ENCODE measurements at places on chromosomes 7 and 10. TPM values are rescaled to one million over a fixed set of nuclear protein-coding genes. Genes with fewer than 3 reads are reported as not detected.

The IFIT3 gene
- 4.5 TPM for total RNA-seq

The LRMDA gene
- 70.7 TPM for total RNA-seq

The SLC13A1 gene
- not detected for total RNA-seq

The ECHDC3 gene
- total RNA-seq = 8.5 TPM

The MRPL32 gene
- total RNA-seq = 99.9 TPM

The NKX6-2 gene
- total RNA-seq = not detected

The C10orf62 gene
- not detected for total RNA-seq

The TAX1BP1 gene
- 269 TPM for total RNA-seq

The FMC1 gene
- total RNA-seq = 17.8 TPM

The ANKRD1 gene
- total RNA-seq = not detected

The ATRNL1 gene
- 41.9 TPM for total RNA-seq

The MOSPD3 gene
- 16.7 TPM for total RNA-seq

The KDM7A gene
- total RNA-seq = 9.0 TPM

The GRM3 gene
- not detected for total RNA-seq

The ANKRD30A gene
- total RNA-seq = not detected

The FANK1 gene
- 1.6 TPM for total RNA-seq

The AKR1D1 gene
- total RNA-seq = 0.13 TPM

The STEAP1B gene
- 64.1 TPM for total RNA-seq

The CYP2C19 gene
- not detected for total RNA-seq

The ATOH7 gene
- 0.11 TPM for total RNA-seq

The MACROH2A2 gene
- total RNA-seq = 3.8 TPM

The TRIM73 gene
- 0.50 TPM for total RNA-seq

The TFAM gene
- 72.5 TPM for total RNA-seq

The NT5C2 gene
- 35.5 TPM for total RNA-seq

The CDK6 gene
- total RNA-seq = 31.0 TPM

The SSC4D gene
- 0.77 TPM for total RNA-seq

The PLCE1 gene
- total RNA-seq = 0.50 TPM

The SLC26A4 gene
- 16.7 TPM for total RNA-seq
